Midbrain (tissue), 1 donor: ENCODE measurements at places on chromosomes 7 and 10.

DNA sequence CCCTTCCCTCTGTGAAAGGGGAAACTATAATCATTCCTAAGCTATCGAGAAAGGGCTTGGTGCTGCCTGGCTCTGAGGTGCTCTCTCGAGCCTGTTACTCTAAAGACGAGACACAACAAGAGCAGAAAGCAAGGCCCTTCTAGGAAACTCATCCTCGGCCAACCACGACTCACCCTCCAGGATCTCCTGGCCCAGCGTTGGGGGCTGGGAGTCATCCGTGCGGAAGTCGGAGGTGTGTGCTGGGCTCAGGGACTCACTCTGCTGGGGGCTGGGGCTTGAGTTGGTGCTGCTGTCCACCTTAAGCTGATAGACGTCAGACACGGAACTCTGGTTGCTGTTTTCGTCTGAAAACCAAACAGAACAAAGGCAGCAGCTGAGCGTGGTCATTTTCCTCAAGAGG, 17.6 kb upstream of the BAZ1B start:
- DNase-seq, result no peak

GRCh38 chr10:121870413-121870812, 57.4 kb downstream of the ATE1 start:
- no peak for DNase-seq

DNA sequence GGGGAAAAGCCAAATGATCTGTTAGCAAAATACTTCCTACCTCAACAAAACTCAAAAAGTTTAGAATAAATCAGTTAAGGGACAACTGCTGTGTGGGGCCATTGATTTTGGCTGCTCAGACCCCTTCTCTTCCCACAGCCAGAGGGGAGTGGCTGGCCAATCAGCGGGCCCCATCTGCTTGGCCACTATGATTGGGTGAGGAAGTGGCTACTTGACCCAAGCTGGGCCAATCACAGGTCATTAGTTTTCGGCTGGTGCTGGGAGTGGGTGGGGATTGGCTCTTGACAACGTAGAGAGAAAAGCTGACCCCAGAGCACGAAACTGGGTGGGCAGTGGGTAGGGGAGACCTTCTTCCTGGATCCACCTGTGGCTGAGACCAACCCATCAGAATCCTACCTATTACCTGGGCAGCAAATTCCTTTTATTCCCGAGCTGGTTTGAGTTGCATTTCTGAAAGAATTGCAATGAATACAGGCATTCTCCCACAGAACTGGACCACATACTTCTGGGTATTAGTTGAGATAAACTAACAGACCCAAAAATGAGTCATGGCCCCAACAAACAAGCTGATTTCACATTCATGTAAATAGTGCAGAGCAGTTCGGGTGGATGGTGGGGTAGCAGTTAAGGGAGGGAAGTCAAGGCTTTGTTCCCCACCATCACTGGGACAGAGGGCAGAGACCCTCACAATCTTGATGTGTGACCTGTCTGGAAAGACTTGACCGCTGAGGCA, 35.6 kb upstream of the HMX3 start:
- no peak for DNase-seq

DNA sequence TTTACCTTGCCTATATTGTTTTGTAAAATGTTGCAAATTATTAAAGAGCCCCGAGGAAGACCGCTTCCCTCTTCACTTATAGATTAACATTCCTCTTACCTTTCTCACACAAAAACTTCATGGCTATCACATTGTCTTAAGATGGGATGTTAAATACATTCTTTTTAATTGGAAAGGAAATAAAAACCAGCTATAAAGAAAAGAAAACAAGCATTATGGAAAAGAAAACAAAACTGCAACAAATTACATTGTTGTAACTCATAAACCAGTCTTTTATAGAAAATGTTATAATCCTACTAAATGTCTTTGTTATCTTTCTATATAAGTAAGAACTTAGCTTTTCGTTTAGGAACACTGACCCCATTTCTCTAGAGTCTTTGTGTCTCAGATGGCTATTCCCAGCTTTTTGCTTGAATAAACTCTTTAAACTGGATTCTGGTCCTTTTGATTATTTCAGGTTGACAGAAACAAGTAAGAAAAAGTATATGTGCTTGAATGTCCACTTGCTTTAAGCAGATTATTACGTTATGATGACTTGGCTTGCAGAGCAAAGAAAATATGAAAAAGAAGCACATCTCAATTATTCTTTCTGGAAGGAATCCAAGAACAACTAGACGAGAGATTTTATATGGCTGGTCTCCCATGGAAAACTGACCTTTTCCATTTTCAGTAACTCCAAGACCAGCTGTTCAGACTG, 128.2 kb downstream of the AKR1D1 start:
- DNase-seq, result no peak

DNA sequence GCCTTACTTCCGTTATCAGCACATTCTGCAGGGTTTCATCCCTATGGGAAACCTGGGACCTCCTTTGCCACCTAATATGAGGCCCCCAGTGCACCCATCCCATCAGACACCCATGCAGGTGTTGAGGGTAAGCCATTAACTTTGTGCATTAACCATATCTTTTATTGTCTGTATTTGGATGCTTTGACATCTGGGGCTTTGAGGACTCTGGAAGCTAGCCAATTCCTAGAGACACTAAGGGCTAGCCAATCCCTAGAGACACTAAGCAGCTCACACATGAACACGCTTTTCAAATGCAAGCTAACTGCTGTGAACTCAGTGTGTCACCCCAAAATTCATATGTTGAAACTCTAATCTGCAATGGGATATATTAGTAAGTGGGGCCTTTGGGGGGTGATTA, 272.5 kb upstream of the COBL start:
- DNase-seq, result no peak

DNA sequence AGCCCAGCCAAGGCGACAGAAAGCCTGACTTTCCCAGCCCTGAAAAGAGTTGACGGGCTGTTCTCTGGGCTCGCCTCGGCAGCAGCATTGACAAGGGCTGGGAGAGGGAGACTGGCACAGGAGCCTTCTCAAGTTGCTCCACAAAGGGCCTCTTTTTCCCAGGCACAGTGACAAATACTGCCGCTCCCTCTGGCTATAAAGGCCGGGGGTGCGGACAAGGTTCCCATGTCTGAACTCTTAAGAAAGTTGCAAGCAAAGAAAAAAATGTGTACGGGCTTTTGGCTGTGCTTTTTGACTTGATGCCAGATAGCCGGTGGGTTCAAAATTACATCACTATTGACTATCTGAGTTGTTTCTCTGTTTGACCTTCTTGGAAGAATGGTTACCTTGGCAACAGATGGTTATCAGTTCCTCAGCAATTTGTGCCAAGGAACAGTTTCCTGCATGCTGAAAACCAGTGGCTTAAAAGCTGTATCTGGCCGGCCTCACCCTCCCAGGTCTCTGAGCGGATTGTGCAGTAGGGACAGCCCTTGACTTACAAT, 115.9 kb upstream of the EEPD1 start:
- peak; percentile 61 for DNase-seq

- DNase-seq, result no peak
Observed at GRCh38 chr10:72981882-72982529, 27.4 kb upstream of the PLA2G12B start.

- no peak for DNase-seq
Observed at GRCh38 chr10:132360766-132361447, 28.9 kb downstream of the LRRC27 start.

- DNase-seq, result no peak
Observed at GRCh38 chr7:39375047-39375873, 190.9 kb upstream of the YAE1 start.

DNA sequence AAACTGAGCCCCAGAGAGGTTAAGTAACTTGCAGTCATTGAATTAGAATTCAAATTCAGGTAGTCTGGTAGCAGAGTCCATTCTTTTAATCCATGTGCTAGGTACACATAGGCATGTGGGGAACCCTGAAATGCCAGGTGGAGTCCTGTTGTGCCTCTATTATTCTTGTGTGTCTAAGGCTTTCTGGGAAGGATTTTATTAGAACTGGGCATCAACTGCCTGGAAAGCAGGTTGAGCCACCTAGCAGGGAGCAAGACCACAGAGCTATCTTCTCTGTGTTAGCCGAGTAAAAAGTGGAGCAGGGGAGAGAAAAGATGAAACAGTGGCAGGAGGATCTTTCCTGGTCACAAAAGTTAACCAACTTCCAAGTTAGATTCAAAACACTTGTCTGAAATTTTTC, 494.6 kb downstream of the LRMDA start:
- no peak for DNase-seq

GRCh38 chr10:116621934-116622655, 1.3 kb downstream of the PNLIPRP2 start:
- no peak for DNase-seq

DNA sequence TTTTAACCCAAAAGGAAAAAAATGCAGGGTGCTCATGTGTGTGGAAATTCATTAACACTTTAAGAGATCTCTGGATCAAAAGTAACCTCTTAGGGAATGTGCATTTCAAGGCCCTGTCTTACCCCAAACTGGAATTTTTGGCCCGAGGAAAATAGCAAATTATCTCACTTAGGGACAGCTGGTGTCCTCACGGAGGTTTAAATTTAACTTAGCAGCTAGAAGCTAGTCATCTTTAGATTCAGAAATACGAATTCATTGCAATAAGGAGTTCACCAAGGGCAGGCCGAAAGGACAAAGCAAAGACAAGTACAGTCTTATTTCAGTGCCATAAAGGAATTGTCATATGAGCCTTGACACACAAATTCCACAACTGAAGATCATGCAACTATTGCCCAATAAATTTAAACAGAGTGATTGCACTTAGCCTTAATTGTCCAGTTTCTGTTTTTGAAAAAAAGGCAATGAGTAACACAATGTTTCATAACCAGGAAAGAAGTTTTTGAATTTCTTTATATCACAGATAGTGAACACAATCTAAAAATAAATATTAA, 22.4 kb upstream of the SEMA3C start:
- DNase-seq, result no peak

- no peak for DNase-seq
Observed at GRCh38 chr7:7921830-7922229, 46.8 kb upstream of the GLCCI1 start.

- no peak for DNase-seq
Observed at GRCh38 chr7:8129318-8129659, 132.7 kb downstream of the ICA1 start.

DNA sequence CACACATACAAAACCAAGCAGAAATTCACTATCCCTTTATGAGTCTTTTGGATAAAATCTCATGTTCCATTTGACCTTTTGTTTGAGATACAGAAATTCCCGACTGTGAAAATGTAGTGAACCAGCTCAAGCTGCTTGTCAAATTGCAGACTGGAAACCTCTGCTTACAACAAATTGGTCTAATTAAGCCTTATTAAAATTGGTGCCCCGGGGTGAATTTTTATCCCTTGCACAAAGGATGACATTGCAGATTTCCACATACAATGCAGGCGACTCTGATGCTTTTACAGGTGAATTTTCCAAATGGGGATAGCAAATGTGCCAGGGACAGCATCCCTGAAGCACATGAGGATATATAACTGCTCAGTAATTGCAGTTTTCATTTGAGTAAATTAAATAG, 257.3 kb downstream of the BMPER start:
- no peak for DNase-seq

DNA sequence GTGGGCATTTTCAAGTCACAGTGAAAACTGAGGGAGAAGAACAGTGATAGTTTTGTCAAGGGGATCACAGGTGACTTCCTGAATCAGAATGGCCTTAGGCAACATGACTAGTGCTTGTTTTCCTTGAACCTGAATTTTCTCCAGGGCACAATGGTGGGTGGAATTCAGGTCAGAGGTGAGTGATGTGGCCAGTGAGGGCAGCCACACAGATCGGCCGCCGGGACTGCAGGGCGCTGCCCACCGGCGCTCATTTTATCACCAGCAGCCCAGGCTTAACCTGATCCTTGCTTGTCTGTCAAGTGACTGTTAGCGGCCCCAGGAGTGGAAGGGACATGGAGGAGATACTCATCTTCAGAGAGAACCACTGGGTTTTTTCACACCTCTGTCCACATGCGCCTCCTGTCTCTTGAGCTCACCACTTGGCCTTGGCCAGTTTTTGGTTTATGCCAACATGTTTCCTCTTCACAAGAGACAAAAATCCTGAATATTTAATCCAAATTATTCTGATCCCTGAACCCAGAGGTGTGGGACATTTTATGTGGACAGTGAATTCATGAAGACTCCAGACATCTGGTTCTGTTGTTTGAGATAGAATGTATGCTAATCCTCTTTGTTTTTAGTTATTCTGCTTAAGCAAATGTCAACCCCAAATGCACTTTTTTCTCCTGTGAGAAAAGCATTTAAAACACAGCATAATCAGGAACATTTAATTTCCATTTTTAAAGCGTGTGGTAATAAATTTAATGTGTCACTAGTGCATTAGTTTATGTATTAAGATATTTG, 108.7 kb downstream of the DOCK1 start:
- no peak for DNase-seq

- no peak for DNase-seq
Observed at GRCh38 chr7:4809666-4810065, 34.2 kb downstream of the AP5Z1 start.

- DNase-seq, result no peak
Observed at GRCh38 chr7:70069977-70070376, 471.7 kb downstream of the AUTS2 start.

GRCh38 chr10:24930427-24930826, 22.0 kb downstream of the PRTFDC1 start:
- no peak for DNase-seq

- no peak for DNase-seq
Observed at GRCh38 chr7:101441890-101442289, 79.2 kb downstream of the COL26A1 start.

DNA sequence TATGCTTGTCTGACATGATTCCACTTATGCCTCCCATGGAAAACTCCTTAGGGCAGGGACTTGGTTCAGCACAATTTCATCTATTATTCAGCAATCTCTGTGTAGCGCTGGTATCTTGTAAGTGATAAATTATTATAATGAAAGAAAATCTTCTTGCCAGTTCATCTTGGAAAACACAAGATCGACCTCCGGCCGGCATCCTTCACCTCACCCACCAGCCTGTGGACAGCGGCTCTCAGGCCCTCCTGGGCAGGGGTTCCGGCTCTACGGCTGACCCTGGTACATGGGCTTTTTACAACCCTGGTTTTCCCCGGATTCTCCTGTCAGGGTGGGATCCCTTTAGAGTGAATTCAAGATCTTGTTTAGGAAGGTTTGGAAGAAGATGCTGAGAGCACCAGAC, 145.6 kb downstream of the ADARB2 start:
- no peak for DNase-seq

DNA sequence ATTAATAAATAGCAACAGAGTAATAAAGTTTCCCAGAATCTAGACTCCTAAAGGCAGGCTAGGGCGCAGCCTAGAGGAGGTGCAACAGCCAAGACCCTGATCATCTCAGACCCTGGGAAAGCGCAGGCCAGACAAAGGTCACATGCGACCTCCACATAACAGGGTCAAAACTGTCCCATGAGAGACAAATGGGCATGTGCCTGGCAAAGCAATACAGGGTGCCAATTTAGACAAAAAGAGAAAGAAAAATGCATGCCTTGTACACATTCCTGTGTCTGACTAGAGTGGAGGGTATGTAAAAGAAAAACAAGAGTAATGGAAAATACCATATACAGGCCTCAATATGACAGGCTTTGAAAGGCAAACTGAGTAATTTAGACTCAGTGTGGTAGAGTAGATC, 22.2 kb downstream of the MPP7 start:
- DNase-seq, result no peak
